T-cell (primary cell): ENCODE measurements at places on chromosomes 1 and 21.

- no peak for DNase-seq
Observed at GRCh38 chr21:41426676-41427404, 801 bp downstream of the MX1 start.

GRCh38 chr1:165915932-165916348 is 88.5 kb downstream of the UCK2 start:
- DNase-seq, result no peak

DNA sequence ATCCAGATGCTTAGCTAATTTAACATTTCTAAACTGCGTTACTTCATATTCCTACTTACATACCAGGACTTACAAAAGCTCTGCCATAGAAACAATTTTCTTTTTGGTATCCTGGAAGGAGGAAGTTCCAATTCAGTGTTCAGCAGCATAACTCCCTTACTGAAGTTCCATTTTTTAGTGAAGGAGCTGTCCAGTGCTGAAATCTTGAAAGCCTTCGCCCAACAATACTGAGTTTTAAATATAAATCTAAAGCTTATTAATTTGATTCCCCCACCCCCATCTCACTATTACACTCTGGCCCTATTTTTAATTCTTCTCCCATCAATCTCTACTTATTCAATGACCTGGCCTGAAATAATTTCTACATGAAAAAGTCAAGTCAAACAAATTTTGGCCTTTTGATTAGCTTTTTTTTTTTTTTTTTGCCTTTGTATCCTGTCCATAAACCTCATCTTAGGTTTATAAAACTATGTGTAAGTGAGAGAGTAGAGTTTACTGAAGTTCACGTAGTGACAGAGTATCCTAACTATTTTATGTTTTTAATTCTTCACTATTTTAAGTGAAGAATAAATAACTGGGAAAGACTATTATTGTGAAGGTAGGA is 323.0 kb upstream of the PLD5 start:
- no peak for DNase-seq

GRCh38 chr1:109241841-109242345 is 7.4 kb upstream of the CELSR2 start:
- DNase-seq, result no peak

DNA sequence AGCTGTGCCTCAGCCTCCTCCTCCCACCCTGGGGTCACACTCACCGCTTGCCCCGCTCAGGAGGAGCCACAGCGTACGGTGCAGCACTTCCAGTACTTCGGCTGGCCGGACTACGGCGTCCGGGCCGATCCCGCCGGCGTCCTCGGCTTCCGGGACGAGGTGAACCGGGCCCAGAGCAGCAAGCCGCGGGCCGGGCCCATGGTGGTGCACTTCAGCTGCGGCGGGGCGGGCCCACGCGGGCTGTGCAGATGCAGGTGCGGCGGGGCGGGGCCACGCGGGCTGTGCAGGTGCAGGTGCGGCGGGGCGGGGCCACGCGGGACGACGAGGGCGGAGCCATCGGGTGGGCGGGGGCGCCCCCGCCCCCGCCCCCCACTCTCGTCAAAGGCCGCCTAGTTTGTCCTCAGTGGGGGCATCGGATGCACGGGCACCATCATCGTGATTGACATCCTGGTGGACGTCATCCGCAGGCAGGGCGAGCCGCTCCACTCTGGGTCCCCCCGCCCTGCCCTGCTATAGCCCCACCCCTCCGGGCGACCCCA is 5.5 kb downstream of the RNF223 start:
- peak; percentile 66 for DNase-seq

DNA sequence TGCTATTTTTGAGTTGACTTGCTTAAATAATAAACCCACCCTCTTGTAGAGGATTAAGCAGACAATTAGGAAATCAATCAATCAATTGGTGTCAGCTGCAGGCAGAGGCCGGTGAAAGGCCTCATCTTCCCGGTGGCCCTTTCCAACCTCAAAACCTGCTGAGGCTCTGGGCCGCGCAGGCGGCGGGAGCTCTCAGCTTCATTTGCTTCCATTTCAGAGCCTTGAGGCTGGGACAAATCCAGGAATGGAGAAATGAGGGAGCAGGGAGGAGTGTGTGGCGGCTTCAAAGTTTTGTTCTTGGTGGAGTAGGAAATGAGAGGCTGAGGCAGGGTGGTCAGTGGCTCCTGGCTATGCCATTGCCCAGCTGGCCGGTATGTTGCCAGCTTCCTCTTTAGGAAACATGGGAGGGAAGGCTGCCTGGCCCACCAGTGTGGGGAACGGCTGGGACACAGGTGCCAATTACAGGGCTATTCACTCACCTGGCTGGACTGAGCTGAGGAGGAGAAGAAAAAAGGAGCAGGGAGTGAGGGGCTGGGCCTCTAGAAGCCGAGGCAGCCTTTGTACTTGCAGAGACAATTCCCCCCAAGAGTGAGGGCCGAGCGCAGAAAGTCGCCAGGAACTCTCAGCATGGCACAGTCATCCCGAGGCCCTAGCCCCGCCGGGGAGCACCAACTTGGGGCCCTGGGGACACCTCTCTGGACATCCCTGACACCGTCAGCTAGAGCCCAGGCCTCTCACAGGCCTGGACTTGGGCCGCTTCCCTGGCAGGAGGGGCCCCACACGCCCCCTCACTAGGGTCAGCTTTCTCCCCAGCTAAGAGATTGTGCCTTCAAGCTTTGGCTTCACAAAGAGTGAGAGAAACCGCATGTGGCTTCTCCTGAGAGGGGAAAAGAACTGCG is 4.4 kb downstream of the POU3F1 start:
- no peak for DNase-seq

DNA sequence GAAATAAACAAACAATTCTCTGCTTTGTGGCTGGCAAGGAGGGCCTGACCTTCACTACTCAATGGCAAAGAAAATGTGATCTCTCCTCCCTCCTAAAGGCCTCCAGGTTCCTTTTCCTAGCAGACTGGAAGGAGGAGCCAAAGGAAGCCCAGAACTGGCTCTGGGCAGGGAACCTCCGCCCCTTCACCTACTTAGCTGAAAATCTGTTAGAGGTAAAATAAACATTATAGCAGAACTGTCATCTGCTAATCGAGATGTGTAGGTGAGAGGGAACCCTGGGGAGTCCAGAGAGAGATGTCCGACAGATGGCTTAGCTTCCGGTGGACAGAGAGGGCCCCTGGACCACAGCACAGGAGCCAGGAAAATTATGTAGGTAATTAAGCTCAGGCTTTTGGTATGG is 75.2 kb upstream of the KCNA3 start:
- DNase-seq, result no peak

- no peak for DNase-seq
Observed at GRCh38 chr1:69754521-69754920, 186.8 kb downstream of the LRRC7 start.

GRCh38 chr1:2555634-2556276 is 416 bp upstream of the TNFRSF14 start:
- peak; percentile 85 for DNase-seq

DNA sequence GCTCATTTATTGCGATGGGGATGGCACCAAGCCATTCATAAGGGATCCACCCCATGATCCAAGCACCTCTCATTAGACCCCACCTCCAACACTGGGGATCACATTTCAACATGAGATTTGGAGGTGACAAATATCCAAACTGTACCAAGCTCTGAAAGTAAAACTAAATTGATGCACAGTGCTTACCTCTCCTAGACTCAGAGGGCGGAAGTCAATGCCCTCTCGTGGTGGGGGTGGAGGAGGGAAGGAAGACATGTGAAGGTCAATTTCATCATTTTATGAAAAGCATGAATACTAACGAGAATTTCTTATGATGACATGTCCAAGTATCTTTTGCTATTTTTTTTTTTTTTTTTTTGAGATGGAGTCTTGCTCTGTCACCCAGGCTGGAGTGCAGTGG is 120.0 kb downstream of the PGBD5 start:
- DNase-seq, result no peak

DNA sequence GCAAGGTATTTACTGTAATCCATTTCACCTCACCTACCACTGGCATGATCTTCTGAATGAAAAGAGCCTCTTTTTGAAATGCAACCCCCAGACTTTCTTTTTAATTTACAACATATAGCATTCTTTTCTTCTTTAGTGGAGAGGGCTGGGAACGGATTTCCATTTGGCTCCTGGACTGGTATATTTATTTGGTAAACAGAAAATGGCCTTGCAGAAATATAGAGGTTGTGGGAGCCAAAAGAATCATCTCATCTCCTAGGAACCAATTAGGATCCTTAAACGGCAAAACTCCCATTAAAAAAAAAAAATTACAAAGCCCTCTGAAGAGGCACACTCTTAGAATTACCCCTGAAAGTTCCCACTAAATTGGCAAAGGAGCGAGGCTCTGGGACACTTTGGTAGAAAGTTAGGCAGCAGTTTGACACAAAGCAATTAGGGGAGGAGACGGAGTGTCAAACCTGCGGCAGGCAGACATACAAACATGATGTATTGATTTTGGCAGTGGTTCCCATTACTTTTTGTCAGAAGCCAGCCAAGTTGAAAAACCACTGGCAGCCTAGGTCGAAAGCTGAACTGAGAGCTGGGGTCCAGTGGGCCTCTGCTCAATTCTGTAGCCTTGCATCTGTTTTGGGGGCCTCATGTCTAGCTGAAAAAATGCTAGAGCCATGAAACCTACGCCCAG is 135.1 kb upstream of the MAGI3 start:
- no peak for DNase-seq
